ENCODE measurements at places on chromosomes 16 and 17.
A peak's percentile ranks its signal among the peaks of the same experiment; 100 is the strongest.

GRCh38 chr16:89826531-89827382, 1.5 kb upstream of the SPIRE2 start:
- no peak for DNase-seq

DNA sequence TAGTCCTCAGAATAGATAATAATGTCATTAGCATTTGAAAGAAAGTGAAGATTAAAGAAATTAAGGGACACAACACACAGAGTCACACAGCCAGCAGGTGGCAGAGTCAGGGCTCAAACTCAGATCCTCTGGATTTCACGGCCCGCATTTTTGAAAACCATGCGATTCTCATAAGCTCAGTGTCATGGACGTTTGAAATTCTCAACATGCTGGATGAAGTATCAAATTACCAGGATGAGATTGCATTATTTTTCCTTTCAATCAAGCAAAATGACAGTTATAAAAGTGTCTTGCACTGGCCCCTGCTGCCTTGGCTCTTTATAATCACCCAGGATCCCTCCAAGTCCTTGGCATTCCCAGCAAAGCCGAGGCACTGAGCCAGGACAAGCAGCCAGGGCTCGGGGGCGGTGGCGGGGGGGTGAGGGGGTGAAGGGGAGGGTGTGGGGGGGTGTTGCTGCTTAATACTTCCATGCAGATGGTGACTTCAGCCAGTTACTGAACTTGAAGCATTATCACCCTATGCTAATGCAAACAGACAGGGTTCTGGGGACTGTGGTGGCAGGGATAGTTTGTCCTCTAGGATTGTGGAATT, 6.6 kb upstream of the BMERB1 start:
- peak; percentile 76 for DNase-seq

DNA sequence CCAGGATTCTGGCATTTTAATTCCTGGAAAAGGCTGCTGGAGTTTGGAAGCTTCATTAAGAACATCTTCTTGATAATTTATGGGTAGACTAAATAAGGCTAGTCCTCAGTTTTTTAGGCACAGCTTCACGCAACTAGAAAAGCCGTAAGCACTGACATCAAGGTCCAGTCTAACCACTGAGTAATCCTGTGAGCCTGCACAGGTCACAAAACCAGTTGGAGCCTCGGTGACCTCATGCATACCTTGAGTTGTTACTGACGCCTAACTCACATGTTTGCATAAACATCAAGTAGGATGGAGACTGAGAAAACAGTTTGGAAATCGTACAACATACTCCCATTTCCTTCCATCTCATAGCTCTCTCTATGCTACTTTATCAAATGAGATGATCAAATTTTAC, 63.8 kb upstream of the RCVRN start:
- no peak for DNase-seq

DNA sequence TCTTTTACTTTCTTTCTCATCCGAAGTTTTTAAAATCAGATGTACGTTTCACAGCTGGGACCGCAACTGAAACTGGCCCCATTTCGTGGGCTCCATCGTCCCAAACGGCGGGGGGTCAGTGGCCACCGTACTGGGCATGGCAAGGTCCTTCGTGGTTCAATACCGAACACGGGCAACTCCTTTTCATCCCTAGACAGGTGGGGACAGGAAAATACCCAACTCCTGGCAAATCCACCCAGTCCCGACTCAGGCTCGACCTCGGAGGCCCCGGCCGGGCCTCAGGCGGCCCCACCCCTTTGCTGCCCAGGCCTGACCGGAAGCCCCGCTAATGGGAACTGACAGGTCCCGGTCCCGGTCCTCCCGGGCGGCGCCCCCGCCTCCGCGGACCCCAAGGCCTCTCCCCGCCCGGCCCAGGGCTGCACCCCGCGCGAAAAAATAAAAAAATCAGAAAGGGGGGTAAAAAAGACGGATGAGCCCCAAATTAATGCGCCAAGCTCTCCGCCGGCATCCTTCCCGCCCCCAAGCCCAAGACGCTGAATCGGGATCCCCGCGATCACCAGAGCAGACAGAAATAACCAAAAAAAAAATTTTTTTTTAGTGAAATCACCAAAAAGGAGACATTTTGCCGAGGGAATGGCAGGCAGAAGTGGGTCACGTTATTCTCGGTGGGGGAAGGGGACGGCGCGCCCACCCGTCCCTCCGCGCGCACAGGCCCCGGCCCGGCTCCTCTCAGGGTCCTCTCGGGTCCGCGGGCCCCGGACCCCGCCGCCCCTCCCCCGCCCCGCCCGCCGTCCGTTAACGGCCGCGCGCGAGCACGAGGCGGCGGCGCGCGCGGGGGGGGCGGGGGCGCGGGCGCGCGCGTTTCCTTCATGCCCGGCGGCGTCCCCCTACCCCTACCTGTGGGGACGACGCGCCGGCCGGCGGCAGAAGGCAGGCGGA, 562 bp downstream of the ZC3H7A start:
- peak; percentile 48 for DNase-seq

DNA sequence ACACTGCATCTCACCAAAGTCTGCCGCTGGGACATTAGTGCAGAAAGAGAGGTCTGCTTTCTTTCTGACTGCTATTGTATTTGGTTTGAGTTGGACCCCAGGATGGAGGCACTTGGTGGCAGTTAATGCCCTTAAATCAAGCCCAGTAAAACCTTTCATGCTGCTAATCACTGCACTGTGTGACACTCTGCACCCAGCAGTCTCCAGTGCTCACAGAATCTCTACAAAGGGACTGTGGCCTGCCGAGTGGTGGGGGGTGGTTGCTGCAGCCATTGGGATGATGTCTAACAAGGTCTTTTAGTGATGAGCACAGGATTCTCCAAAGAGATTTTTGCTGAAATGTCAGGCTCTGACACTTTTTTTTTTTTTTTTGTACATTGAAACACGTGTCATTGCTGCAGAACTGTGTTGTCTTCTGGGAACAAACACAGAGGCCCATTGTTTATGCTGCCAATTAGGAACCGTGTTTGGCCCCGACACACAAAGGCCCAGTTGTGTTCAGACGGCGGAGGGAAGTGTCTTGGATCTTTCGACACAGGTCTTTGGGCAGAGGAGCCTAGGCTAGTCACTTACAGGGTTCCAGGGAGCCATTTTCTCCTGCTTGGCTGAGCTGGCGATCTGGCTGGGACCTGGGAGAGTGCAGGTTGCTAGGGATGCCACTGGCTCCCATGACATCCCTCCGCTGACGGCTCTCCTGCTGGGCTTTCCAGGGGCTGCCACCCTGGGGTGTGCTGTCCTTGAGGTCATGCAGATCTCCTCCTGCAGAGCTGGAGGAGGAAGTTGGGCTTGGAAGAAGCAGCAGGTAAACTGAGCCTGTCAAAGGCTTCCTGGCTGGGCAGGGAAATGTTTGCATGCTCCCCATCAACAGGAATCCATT, 16.2 kb upstream of the TNRC6C start:
- no peak for DNase-seq

GRCh38 chr17:9729735-9730420, 61.5 kb downstream of the DHRS7C start:
- DNase-seq: no peak

GRCh38 chr16:49639739-49640431, 216.0 kb downstream of the ZNF423 start:
- DNase-seq: no peak

- DNase-seq: no peak
Observed at GRCh38 chr16:89422527-89422904, 67.8 kb downstream of the ANKRD11 start.

DNA sequence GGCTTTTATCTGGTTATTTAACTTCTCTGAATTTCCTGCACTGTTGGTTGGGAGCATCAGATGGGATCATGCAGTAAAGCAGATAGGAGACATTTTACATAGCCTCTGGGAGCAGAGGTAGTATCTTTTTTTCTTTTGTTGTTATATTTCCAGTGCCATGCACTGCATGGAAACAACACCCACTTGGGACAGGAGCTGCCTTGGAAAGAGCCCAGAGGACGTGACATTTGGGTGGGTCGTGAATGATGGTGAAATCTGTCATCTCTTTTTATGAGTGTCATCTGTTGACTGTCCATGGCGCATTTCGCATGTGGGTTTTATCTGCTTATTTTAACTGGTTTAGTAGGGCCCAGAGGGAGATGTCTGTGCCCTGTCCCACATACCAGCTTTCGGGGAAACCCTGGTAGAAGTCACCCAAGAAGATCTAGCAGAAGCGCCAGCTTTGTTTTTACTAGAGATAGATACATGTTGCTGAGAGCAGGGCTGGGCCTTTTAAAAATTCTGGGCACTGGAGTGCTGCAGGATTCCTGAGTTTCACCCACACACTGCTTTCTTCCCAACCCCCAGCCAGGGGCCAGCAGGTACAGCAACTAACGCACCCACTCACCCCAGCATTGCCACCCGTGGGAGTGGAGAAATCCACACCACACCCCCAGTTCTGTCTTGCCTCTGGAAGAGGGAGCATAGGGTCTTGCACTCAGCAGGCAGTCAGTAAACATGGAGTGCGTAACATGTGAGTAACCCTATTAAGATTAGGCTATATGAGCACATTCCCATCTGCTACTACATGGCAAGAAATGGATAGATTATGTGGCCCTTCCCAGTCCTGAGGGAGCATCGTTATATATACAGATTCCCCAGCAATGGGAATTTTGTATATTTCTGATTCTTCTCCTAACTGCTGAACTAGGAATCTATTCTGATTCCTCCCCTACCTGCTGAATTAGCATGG, 8.4 kb upstream of the TERF2 start:
- no peak for DNase-seq

DNA sequence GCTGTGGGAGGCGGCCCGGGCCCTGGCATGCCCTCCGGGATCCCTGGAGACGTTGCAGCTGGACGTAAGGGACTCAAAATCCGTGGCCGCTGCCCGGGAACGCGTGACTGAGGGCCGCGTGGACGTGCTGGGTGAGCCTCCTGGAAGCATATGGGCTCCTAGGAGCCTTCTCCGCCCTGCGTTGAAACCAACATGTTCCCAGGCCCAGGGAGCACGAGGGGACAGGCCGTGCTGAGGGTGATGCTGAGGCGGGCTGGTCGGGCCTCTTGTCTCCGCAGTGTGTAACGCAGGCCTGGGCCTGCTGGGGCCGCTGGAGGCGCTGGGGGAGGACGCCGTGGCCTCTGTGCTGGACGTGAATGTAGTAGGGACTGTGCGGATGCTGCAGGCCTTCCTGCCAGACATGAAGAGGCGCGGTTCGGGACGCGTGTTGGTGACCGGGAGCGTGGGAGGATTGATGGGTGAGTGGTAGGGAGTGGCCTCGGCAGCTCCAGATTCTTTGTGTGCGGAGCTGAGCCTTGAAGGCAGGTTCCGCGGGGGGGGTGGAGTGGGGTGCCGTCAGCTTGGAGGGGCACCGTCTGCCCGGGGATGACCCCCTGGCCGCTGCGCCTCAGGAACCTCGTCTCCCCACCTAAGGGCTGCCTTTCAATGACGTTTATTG, 567 bp downstream of the HSD17B1 start:
- no peak for DNase-seq

DNA sequence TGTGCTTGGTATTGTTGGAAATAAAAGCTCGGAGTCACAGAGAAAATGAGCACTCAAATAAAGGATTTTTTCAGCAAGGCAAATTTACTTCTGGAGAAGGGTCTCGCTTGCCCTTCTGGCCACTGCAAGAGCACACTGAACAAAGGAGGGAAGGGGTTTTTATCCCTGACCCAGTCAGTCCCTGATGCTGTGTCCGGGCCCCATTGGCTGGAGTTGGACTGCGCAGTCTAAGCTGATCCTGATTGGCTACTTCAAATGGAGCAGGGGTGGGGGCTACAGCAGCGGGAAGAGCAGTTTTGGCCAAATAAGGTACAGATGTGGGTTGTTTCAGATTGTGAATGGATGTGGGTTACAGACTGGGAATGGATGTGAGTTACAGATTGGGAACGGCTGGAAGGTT, 4.3 kb upstream of the NLRP1 start:
- no peak for DNase-seq

- DNase-seq: no peak
Observed at GRCh38 chr16:88083582-88083981, 132.3 kb downstream of the BANP start.

GRCh38 chr17:77507111-77507885, 366.5 kb downstream of the SEC14L1 start:
- DNase-seq: no peak

DNA sequence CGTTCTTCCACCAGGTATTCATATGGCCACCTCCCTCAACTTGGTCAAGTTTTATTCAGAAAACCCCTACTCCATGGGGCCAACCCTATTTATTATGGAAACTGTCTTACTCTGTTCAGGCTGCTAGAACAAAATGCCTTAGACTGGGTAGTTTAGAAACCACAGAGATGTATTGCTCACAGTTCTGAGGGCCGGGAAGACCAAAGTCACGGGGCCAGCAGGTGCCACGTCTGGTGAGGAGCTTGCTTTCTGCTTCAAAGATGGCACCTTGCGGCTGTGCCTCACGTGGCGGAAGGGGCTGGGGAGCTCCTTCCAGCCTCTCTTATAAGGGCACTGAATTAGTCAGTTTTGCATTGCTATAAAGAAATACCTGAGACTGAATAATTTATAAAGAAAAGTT, 74.3 kb downstream of the AXIN2 start:
- no peak for DNase-seq

DNA sequence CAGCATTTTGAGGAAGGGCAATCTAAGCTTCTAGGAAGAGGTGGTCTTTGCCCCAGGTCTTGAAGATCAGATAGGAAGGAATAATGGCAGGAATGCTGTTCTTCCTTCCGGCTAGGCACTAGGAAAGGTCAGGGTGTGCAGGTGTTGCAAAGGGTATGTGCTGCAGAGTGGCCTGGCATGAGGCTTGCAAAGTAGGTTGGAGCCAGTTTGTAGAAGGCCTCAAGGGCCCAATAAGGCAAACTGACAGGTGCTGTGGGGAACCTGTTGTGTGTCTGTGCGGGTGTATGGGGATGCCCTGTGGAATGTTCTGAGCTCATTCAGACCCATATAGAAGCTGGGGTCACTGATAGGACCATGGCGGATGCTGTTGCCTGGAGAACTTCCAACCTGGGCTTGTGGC, 12.7 kb downstream of the MSI2 start:
- DNase-seq: no peak

DNA sequence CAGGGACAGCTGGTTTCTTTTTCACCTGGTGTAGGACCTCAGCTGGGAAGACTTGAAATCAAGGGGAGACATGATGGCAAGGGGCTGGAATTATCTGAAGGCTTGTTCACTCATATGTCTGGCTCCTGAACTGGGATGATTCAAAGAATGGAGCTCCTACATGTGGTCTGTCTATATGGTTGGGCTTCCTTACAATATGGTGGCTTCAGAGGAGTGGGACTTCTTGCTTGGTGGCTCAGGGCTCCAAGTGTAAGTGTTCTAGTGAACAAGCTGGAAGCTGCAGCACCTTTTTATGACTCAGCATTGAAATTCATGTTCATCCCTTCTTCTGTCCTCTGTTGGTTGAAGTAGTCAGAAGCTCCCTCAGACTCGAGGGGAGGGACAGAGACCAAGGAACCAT, 127.9 kb downstream of the MSI2 start:
- no peak for DNase-seq

DNA sequence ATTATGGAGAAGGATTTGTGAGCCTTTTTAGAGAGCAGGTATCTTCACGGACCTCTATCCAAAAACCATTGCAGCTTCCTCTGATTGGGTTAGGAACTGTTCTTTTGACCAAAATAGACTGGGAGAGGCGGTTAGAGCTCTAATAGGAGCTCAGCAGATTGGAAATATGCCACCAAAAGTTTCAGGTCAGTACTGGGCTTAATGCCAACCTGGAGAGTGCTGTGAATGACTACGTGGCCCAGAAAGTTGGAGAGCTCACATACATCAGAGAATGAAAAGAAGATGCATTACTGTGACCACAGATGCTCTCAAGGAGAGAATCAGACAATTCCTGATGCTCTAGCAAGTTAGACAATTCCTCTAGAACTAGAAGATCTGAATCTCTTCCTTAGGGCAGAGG, 86.5 kb downstream of the ABCA8 start:
- no peak for DNase-seq
